Hematopoietic multipotent progenitor cell treated with erythropoietin and hydrocortisone succinate and interleukin-3 and kit ligand, for 4 days (in vitro differentiated cells): ENCODE measurements at places on chromosomes 16 and 17.
A peak's percentile ranks its signal among the peaks of the same experiment; 100 is the strongest.

DNA sequence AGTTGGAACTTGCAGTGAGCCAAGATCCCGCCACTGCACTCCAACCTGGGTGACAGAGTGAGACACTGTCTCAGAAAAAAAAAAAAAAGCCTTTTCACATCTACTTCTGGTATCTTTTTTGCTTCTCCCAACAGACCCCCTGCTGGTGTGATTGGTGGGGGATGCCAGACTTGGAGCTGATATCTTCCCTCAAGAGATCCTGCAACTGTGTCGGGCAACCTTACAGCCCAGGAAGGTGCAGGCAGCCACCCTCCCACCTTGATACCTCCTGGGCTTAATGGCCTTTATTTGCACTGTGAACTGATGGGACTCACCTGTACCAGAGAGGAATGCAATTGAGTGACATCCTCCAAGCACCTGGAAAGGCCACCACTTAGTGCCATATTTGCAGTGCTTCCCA, 142.3 kb downstream of the RGS9 start:
- DNase-seq, result no peak

DNA sequence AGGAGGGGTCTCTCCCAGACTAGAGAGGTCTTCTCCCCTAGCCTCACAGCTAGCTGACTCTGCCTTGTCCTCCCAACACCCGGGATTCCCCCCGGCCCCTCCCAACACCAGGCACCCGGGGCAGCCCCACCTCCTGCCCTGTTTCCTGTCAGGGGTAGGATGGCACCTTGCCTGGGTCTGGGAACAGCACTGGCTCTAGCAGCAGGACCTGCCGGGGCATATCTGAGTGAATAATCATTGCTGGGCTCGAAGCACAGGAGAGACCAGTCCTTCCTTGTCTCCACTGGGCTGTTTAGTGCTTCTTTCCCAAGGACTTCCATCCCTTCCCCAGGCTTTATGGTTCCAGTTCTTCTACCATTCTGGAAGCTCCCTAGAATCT, 25.7 kb downstream of the MINK1 start:
- DNase-seq, result no peak

DNA sequence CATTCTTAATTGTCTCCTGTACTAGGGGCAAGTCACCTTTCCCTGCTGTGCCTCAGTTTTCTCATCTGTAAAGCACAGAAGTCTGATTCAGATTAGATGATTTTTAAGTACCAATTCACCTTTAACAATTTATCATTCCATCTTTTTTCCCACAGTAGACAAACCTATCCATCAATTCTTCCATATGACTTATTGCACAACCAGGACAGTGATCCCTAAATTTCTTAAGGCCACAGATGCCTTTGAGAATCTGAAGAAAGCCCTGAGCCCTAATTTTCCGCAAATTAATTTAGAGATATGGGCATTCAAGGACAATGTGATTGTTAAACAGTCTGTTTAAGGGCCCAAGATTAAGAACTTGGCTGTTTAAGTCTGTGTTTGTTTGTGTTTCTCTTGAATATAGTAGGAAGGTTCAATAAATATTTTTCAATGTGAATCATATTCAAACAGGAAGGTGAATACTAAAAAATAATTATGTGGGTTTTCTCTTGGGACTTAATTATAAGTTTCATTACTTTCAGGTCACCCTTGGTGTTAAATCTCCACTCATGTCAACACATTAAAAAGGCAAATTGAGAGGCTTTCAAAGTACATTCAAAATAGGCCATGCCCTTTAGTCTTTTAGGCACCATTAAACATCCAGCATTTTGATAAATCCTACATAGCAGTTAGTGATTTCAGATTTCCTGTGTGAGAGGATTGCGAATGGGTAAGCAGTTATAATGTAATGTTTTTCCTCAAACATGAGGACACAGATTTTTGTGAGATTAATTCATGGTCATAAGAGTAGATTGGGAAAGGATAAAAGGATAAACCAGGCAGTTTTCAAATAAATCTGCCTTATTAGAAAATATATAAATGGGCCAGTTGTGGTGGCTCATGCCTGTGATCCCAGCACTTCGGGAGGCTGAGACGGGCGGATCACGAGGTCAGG, 34.9 kb upstream of the MMD start:
- no peak for DNase-seq

GRCh38 chr16:28863929-28864793, 518 bp downstream of the SH2B1 start:
- peak; percentile 48 for DNase-seq

GRCh38 chr17:76370261-76370993, 14.0 kb upstream of the SPHK1 start:
- no peak for DNase-seq

DNA sequence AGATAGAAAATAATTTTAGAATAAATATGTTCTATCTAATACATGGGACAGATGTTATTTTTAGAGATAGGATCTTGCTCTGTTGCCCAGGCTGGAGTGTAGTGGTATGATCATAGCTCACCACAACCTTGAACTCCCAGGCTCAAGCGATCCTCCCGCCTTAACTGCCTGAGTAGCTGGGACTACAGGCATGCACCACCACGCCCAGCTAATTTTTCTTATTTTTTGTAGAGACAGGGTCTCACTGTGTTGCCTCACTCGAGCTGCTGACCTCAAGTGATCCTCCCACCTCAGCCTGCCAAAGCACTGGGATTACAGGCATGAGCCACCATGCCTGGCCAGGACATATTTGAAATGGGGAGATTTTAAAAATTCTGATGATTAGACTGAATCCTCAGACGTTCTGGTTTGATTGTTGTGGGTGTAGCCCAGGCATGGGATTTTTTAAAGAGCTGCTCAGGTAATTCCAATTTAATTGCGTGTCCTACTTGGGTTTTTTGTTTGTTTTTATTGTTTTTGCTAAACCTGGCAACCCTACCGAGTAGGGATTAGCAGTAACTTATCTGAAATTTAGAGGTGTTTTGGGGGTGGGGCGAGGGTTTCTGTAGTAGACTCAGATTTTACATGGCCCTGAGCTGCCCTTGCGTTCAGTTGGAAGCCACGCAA, 142.9 kb downstream of the RAB11FIP4 start:
- DNase-seq, result no peak

DNA sequence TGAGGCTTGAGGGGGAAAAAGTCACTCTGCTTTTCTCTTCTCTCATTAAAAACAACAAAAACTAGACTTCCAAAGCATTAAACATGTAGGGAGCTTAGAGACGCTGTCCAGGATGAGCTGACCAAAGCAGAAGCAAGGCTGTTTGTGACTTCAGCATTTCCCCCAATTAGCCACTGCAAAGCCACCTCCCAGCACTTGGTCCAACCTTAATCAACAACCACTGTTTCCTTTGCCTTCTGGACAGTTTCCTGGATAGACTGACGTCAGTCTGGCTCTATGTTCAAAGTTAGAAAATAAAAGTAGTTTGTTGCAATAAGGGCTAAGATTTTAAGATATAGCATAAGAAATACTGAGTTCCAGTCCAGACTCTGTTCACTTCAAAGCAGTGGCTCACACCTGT, 3.1 kb downstream of the TMEM231 start:
- DNase-seq, result peak; percentile 16

DNA sequence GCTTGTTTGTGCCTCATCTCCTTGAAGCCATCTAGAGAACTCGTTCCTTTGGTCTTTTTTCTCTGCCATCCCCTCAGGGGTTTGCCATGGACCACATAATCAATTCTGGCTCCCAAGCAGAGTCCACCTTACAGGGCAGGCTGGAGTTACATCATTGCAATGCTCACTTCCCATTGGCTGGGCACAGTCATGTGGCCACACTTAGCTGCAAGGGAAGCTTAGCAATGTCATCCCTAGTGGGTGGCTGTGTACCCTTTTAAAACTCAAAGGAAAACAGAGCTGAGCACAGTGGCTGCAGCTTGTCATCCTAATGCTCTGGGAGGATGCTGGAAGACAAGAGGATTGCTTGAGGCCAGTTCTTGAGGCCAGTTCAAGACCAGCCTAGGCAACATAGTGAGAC, 41.9 kb upstream of the POLR3E start:
- DNase-seq, result no peak

DNA sequence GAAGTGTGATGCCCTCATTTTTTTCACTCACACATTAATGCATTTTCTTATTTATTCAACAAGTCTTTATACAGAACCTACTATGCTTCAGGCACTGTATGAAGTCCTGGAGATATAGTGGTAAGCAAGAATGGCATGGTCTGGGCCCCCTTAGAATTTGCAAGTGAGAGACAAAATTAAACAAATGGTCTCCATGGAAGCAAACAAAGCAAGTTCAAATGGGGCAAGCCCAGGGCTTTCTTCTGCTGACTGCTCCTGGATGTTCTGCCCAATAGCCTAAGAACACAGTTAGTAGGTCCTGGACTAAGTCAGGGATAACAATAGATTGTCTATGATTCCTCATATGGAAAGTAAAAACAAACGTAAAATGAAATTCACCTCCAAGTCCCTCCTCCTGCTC, 31.3 kb upstream of the DDX52 start:
- DNase-seq, result no peak

DNA sequence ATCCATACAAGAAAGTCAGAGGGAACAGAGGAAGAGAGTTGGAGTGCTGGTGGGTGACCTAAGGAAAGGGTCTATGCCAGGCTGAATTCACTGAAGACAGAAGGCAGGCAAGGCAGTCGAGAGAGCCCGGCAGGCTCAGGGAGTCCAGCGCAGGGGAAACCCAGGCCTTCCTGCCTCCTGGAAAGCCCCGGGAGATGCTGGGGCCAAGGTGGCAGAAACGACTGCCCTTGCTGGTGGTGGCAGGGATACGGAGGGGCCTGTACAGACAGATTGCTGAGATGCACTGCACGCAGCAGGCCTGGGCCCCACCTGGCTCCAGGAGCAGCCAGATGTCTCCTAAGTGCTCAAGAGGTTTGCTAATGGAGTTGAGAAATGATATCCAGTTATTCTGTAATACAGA, 59.8 kb downstream of the GTF3C1 start:
- no peak for DNase-seq

GRCh38 chr17:28340374-28340773, 4.8 kb downstream of the TNFAIP1 start:
- no peak for DNase-seq

DNA sequence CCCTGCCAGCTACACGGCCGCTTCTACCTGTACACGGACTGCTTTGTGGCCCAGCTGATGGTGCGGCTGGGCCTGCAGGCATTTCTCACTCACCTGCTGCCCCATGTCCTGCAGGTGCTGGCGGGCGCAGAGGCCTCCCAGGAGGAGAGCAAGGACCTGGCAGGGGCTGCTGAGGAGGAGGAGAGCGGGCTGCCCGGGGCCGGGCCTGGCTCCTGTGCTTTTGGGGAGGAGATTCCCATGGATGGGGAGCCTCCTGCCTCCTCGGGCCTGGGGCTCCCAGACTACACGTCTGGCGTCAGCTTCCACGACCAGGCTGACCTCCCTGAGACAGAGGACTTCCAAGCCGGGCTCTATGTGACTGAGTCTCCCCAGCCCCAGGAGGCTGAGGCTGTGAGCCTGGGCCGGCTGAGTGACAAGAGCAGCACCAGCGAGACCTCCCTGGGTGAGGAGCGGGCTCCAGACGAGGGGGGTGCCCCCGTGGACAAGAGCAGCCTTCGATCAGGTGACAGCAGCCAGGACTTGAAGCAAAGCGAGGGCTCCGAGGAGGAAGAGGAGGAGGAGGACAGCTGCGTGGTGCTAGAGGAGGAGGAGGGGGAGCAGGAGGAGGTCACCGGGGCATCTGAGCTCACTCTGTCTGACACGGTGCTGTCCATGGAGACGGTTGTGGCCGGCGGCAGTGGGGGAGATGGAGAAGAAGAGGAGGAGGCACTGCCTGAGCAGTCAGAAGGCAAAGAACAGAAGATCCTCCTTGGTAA, 3.5 kb downstream of the WDR81 start:
- DNase-seq, result no peak

GRCh38 chr17:4436381-4436780, 2.6 kb downstream of the SPNS3 start:
- DNase-seq, result peak; percentile 66

DNA sequence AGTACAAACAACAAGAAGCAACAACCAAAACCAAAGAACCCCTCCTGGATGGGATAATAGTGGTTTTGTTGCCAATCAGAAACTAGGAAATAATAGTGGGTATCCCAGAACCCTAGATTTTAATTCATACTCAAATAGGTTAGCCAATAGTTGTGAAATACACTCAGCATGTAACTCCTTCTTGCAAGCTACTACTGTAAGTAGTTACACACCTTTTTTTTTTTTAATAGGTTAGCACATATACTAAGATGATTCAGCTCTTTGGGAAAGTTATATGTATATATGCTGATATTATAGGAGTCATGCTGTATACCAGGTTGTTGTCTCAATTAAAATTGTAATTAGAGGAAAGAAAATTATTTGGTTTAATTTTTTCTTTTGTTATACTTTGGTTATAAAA, 92.5 kb upstream of the HAS3 start:
- no peak for DNase-seq

- no peak for DNase-seq
These were observed 79.3 kb downstream of the PRKCB start for GRCh38 chr16:23914946-23915530.

GRCh38 chr17:15377616-15378015, 36.2 kb upstream of the TEKT3 start:
- DNase-seq, result no peak

DNA sequence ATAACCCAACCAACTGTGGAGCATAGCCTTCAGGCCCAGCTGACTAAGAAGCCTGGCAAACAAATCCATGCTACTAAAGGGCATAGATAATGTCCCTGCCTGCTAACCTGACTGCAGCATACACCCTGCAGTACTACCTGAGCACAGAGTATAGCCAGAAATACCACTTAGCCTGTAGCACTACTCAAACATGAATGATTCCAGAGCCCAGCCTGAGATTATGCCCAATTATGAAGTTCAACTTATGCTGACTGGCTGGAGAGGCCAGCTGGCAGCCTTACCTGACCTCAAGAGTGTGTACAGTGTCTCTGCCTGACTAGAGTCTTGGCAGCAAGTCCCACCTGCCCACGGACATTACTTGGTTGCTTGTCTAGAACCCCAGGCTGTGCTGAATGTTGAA, 1265.3 kb downstream of the CDH11 start:
- DNase-seq, result no peak

DNA sequence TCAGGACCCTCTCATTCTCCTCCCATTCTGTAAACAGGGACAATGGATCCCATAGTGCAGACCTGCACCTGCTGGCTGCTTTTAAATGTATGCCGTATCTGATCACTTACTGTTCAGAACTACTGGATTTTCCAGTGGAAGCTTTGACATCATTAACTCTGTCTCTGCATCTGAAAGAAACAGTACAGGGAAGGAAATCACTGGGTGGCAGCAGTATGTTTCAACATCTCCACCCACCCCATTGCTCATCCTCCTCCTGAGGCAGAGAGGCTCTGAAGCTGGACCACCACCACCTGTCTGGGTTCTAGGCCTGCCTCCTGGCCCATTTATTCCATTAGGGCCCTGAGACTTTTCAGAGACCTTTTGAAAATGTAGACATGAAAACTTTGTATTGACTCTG, 2.6 kb downstream of the CCL15 start:
- DNase-seq, result no peak
